ENCODE measurements at places on chromosomes 3 and 15.

DNA sequence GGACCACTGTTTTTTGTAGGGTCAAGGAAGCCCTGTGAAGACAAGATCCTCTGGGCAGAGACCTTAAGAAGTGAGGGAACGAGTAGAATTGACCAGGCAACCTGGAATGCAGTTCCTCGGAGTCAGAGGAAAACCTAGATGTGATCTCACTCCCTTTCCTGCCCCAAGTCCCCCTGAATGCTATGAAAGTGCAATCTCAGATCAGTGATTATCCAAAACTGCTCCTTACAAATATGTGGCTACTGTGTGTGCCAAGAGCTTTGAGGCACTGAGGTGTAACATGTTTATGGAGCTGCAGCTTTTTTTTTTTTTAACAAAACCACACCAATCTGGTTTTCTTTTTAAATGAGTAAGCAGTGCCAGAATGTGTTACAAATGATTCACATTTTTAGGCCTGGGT lies 35.8 kb downstream of the THSD4 start:
- DNase-seq: no peak

DNA sequence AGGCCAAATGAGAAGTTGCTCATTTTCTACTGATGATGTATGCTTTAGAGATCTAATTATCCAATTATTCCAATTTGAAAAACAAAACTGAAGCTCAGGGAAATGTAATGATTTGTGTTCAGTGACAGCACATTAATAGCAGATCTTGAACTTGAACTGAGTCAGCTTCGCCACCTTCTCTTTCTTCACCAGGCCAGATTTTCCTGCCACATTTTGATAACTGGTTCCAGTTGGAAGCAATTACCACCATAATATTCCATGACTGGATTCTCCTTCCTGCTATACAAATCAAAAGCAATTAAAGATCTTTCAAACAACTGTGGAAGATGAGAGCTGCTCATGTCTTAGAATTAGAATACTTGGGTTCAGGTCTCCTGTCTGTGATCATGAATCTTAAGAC lies 334.1 kb downstream of the RBMS3 start:
- no peak for DNase-seq

DNA sequence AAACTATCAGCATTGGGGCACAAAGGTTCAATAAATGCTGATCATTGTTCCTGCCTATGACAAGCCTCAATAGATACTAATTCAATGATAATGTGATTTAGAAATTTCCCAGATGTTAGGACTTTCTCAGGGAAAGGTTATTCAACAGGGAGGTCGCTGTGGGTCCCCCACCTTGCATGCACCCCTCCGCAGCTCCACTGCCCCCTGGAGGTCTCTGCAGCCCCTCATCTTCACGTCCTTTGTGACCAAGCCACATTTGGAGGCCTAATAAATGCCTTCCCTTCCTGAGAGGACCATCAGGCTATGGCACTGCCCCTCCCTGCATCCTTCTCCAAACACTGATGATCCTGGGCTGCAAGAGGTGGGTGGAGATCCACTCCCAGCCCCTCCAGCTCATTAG lies 50.2 kb downstream of the NOX5 start:
- DNase-seq: no peak

GRCh38 chr3:47825590-47825989 lies 22.7 kb downstream of the DHX30 start:
- DNase-seq: no peak

GRCh38 chr3:133962849-133963248 lies 66.9 kb downstream of the SLCO2A1 start:
- DNase-seq: no peak

DNA sequence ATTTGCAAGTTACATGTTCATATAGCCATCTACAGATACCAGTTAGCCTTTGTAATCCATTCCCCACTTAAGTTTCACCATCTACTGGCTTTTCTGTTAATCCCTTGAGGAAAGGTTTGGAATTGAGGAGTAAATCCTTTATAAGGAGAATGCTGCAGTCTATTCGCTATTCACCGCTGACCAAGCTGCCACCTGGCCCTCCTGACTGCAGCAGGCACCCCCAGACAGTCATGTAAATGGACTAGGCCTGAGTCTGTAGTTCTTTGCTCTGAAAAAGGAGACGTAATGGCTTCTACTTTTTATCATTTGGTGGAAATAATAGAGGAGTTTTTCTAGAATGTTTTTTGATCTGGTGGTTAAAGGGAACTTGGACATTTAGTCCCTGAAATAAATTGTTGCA lies 3.2 kb downstream of the HIGD2B start:
- no peak for DNase-seq

GRCh38 chr3:152174876-152175527 lies 93.7 kb upstream of the MBNL1 start:
- no peak for DNase-seq

DNA sequence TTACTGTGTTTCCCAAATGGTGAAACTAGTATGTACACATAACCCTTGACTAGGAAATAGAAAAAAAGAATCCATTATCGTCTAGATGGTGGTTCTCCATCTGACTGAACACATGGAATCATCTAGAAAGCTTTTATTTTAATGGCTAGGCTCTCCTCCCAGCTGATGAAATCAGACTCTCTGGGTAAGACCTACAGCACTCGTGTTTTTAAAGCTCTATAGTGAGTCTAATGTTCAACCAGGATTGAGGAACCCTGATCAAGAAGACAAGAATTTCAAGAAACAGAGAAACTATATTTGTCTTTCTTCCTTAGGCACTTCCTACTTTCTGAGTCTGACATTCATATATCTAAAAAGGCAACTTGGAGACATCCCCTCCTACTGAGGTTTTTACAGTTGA lies 118.8 kb downstream of the TMCO5A start:
- no peak for DNase-seq

All from NCI-H2081 treated with DMSO at 0.1 percent for 48 hours (cell line).